Activated CD8-positive, alpha-beta T cell treated with anti-CD3 and anti-CD28 coated beads, Interleukin-2, amount 10 ng/mL, durations not matched to agents 7 days and 5 days (primary cell): ENCODE measurements at places on chromosomes 1 and 21.

GRCh38 chr1:85697895-85698294, 10.3 kb downstream of the ZNHIT6 start:
- no peak for DNase-seq

DNA sequence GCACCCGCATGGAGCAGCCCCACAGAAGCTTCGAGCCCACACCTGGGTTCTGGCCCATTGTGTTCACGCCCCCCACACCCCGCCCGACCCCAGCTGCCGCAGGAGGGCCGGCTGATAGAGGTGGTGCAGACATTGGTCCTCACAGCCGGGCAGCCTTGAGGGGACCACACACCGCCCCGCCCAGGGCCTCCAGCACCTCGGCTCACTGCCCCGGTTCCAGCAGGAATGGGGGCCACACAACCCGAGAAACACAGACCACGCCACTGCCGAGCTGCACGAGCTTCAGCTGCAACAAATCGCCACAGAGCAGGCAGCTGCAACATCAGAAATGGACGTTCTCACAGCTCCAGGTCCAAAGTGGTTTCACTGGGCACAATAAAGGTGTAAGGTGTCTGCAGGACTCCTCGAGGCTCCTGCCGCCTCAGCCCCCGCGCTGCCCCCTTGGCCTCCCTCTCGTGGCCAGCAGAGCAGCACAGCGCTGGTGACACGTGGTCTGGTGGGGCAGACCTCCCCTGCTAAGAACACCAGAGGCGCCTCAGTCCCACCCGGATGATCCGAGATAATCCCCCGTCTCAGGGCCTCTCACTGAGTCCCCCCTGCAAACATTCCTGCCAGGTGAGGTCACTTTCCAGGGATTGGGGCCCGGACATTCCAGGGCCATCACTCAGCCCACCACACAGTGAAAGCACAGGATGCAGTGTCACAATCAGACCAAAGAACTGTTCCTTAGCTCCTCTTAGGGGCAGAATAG, 62.3 kb upstream of the ADARB1 start:
- DNase-seq, result no peak

DNA sequence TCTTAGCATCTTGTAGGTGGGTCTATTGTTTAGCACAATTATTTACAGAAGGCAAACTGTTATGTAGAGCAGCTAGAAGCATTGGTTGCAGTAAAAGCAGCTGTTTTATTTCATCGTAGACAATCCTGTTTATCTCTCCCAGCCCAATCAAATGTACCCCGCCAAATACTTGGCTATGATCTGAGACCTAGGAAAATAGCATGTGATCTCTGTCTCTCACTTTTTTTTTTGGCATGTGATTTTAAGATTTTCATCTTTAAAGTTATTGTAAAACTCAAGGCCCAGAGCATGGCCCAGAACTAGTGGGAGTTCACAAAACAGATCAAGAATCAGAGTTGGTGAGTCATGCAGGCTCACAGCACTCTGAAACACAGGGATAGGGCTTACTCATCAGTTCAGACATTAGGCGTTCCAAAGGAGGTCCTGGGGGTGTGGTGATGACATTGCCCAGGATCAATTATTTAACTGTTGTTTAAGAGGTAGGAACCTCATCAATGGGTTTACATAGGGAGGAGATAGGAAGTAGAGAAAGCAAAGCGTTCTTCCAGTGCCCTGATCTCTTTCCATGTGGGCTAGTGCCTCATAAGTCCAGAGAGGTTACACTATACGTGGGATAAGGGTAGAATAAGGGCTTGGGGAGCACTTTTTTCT, 40.2 kb downstream of the TBX19 start:
- no peak for DNase-seq

- DNase-seq, result no peak
Measured at GRCh38 chr1:52554267-52554640, 1.4 kb upstream of the TUT4 start.

DNA sequence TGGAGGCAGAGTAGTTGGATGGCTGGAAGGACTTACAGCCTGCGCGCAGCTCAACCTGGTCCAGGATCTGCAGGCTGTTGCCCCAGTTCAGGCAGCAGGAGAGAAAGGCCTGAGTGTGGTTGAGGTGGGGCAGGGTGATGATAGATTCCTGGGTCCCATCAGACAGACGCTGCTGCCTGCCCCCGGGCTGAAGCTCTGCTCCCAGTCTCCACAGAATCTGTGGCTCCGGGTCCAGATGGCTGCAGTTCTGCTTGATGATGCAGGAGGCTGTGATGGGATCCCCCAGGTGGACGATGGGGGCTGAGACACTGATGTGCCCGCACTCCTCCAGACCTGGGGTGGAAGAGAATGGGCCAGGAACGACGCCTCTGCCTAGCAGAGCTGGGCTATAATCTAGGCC, 7.4 kb downstream of the CSF3R start:
- DNase-seq, result no peak

- no peak for DNase-seq
Measured at GRCh38 chr1:36691374-36691773, 208.7 kb upstream of the CSF3R start.

- DNase-seq, result no peak
Measured at GRCh38 chr1:10388387-10388715, 10.5 kb upstream of the PGD start.

GRCh38 chr21:45972353-45972715, 9.2 kb upstream of the COL6A1 start:
- no peak for DNase-seq

- no peak for DNase-seq
Measured at GRCh38 chr1:21847223-21848205, 35.4 kb downstream of the LDLRAD2 start.
